A549 (cell line): ENCODE measurements at places on chromosomes 3 and 15.

DNA sequence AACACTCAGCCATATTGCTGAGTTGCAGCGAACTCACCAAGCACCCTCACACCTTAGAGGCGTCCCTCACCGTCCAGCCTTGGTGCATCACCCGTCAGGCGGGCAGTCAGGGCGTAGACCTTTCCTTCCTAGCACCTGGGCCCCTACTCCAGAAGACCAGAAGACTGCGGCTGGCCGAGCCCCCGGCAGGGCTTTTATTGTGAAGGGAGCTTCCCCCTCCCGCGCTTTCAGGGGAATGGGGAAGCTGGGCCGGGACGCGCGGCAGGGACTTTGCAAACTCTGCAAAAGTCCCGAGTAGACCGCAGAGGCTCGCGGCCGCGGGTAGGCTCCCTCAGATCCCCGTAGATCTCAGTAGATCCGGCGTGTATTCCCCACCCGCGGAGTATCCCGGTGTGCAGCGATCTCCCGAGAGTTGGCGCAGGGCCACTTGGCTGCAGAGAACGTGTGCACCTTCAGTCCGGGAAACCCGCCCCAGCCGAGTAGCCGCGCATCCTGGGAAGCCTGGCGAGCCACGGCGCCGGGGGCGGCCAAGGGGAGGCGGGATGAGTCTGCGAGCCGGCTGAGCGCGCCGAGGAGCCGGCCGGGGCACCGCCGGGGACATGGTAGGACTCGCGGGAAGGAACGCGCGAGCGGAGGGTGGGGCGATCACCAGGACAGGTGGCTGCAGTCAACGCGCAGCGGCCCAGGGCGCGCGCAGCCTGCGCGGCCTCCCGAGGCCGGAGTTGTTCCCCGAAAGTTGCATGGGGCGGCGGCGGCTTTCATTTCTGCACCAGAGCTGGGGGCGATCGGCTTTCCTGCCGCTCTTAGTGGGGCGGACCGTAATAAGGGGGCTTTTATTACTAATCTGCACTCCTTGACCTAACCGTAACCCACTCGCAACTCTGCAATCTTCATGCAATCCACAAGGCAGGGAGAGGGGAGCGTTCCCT, at the start of gene GASK1A:
GASK1A (plus strand) TSS at position 268 of the 929 bp plus-strand sequence; CDS start at position 600, 332 bp downstream.
- no peak for DNase-seq

- DNase-seq, result no peak
Measured at GRCh38 chr3:111568911-111569310, 26.2 kb downstream of the ZBED2 start.

GRCh38 chr3:37952564-37952963, 38.0 kb upstream of the VILL start:
- no peak for DNase-seq

DNA sequence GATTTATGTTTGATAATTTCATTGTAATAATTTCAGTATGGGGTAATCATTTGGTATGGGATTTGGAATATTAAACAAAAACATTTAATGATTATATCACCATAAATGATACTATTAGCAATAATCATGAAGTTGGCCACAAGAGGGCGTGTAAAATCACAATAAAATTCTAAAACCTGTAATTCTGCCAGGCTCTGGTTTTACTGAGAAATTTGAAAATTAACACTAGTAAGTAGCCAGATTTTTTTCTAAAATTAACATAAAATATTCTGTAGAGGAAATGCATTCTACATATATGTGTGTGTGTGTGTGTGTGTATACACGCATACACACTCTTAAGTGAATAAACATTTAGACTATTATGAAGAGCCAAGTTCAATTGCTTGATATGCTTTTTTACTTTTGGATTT, 40.5 kb downstream of the FEZF2 start:
- peak; percentile 7 for DNase-seq

- no peak for DNase-seq
Measured at GRCh38 chr15:99983886-99984286, 250.6 kb upstream of the LYSMD4 start.

DNA sequence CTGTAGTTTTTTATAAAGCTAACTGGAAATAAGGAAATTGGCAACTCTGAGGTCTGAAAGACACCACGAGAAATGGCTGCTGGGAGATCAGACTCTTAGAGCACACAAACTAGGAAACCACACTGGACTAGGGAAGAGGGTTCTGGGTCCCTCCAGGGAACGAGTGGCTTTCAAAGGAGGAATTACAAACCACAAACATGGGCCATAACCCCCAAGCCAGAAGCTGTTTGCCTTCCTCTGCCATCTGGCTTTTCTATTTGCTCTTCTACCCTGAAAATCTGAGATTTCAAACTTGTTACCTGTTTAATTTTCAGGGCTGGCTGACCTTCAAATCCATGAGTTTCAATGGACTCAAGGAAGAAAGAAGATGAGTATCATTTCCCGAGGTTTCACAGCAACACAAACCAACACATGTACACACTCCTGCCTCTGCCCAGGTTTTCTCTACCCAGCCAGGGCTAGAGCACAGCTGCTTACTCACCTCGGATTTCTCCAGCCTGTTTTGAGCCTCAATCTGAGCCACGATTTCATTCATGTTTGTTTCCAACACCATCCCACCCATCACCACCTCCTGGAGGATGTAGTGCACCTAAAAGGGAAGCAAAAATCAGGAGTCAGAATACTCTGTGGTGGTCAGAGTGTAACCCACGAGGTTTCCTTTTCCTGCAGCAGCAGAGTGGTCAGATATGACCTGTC, 22.6 kb upstream of the ANPEP start:
- no peak for DNase-seq

GRCh38 chr3:25456723-25457670, 28.9 kb downstream of the RARB start:
- no peak for DNase-seq

DNA sequence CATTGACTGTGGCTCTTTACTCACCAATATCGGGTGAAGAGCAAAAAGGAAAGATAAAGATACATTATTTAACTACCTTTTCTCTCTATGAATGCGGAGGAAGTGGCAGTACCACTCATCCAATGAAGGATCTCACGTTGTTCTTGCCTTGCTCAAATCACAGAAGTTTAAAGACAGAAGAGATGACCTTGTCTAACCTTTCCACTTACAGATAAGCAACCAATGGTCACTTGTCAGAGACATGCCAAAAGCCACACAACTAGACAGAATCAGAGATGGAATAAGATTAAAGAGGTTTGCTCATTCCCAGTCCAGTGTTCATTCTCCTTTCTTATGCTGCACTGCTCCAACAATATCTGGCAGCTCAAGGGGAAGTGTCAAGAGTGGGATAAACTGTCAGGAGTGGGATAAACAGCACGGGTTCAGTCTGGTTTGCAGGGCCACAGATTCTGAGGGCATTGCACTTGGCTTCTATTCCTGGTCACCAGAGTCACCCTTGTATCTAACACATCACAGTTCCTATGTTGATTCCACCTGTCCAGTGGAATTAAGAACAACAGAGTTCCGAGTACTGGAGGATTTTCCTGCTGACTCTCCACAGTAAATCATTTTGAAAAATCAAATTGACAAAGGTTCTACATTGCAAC, 6.7 kb downstream of the VPS13C start:
- DNase-seq, result no peak

DNA sequence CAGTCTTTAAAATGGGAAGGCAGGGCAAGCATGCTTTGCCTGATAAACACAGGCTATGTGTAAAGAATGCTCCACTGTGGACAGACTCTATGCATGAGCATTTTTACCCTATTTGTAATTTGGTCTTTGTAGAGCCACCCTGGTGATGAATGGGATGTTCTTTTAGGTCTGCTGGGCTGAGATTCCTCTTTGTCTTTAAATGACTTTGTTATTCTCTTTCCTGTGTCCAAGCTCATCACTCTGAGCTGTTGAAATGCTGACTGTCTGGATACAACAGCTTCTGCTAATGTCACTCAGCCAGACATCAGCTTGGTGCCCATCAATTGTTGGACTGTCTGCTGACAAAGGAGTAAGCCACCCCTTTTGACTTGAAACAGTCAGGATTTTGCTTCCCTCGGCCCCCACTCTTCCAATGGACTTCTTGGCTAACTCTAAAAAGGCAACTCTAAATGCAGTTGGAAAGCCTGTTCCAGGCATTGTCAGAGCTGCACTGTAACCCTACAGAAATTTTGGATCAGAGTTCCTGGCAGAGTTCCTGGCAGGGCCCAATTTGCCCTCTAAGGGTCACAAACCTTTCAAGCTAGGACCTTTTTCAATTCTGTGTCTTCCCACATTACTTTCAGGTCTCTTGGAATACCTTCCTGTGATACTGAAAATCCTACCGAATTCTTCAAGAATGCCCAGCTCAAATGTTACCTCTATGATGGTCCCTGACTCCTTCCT, 40.5 kb upstream of the EIF1B start:
- DNase-seq, result no peak

DNA sequence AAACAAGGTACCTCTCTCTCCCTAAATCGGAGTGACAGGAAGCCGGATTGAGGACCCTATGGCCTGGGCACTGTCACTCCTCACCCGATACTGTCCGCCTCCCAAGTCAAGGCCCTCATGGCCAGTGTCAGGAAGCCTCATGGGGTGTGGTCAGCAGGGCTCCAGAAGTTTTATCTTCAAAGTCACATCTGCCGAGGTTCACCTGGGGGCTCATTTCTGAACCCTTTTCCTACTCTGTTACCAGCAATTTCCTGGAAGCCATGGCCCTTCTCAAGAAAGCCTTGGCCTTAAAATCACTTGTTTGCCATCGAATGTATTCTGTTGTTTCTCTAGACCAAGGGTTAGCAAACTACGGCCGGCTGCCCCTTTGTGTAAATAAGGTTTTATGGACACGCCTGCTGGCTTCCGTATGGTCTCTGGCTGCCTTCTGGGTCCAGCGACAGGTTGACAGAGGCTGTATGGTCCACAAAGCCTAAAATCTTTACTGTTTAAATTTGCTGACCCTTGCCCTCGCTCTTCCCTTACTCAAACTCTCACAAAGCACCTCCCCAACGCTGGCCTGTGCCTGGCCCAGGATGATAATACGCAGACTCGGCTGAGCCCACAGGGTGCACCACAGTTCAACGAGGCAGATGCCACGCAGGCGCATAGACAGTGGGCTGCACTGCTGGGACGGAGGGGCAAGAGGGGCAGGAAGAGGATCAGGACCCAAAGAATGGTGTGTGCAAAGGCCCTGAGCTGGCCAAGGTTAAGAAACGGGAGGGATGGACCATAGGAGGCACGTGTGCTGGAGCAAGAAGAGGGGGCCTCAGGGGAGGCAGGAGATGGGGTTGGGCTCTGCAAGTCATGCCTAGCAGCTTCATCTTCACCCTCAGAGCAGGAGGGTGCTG, 24.7 kb upstream of the DUSP7 start:
- DNase-seq, result no peak

- DNase-seq, result no peak
Measured at GRCh38 chr15:25846377-25846776, 16.8 kb downstream of the ATP10A start.

DNA sequence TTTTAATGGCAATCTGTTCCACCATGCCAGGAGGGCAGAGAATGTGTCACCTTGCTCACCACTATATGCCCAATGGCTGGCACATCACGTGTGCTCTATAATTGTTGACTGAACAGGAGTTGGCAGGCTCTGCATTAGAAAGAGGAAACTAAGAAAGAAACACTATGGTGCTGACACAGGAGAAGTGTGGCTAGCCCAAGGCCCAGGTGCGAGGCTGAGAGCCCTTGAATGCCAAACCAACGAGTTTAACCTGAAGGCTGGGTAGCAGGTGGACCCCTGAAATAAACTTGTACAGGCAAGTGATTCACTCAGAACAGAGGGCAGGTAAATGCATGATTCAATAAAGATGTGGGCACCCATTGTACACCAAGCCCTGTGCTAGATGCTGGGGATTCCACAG, 2.4 kb downstream of the CHCHD4 start:
- no peak for DNase-seq

DNA sequence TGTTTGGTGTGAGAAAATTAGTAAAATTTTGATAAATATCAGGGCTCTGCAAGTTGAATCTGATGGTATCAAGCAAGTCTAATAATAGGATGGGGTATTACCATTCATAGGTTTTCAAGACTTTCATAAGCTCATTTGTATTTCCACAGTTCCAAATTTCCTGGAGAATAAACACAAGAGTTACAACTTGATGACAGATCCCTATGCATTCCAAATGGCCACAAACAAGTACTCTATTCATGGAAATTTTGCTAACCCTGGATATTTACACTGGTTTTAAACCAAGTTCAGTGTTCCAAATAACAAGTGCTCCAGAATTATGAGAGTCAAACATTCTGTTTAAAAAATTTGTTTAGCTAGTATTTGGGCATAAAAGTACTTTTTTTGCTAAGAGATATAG, 75.0 kb upstream of the CNTN6 start:
- DNase-seq, result no peak

DNA sequence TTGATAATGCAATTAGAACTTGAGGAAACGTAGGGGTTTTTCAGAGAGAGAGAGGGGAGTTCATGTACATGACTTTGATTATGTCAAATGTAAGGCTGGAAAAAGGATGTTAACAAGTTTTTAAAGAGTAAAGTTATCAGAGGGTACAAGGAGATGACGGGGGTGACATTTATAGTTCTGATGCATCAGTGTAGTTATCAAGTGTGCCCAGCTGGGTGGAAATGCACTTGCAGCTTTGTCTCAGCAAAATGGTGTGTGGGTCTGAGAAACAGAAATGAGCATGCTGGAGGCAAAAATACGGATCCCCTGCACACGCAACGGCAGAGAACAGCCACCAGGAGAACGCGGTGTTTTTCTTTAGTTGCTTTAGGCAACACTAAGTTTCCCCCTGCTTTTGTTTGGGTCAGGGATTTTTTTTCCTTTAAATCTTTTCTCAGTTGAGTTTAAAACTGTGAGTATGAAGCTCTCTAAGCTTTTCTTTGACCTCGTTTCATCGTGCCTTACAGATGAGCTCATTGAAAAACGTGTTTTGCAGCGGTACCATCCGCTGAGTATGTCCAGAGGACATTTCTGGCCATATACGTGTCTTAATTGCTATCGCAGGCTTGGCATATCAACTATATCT, 205.4 kb downstream of the PDZRN3 start:
- no peak for DNase-seq

DNA sequence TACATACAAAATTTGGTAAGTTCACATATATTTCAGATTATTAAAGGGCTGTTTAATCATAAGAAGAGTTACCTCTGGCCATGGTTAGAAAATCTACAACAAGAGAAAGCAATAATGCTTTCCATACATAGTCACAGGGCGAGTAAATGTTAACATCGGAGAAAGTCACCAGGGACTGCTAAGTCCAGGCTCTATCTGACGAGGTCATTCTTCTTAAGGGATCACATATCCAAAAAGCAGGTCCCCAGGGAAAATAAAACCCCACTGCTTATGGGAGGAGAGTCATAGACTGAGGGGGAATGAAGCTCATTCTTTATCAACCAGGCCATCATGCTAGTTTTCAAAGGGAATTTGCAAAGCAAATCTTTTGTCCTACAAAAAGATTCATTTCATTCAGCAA, 3.1 kb downstream of the PCYT1A start:
- DNase-seq, result no peak

GRCh38 chr3:38984110-38984509, 67.6 kb downstream of the SCN11A start:
- no peak for DNase-seq

DNA sequence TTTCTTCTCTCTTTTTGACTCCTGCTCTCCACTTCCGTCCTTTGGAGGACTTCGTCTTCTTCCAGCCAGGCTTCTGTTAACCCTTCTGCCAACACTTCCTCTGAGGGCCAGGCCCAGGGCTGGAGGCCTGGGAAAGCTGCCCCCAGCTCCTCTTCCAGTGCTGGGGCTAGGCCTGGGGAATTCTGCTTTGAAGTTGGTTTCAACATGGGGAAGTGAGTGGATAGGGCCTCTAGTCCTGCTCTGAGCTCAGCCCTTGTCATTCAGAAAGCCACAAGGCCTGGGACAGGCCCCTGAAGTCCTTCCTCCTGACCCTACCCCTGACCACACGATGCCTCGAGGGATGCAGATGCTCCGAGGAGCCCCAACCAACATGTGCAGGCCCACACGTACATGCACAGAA, 53.9 kb upstream of the HERC1 start:
- DNase-seq, result no peak

- no peak for DNase-seq
Measured at GRCh38 chr3:16663854-16664712, 58.9 kb upstream of the DAZL start.
